ENCODE measurements at places on chromosomes 12 and 14.

DNA sequence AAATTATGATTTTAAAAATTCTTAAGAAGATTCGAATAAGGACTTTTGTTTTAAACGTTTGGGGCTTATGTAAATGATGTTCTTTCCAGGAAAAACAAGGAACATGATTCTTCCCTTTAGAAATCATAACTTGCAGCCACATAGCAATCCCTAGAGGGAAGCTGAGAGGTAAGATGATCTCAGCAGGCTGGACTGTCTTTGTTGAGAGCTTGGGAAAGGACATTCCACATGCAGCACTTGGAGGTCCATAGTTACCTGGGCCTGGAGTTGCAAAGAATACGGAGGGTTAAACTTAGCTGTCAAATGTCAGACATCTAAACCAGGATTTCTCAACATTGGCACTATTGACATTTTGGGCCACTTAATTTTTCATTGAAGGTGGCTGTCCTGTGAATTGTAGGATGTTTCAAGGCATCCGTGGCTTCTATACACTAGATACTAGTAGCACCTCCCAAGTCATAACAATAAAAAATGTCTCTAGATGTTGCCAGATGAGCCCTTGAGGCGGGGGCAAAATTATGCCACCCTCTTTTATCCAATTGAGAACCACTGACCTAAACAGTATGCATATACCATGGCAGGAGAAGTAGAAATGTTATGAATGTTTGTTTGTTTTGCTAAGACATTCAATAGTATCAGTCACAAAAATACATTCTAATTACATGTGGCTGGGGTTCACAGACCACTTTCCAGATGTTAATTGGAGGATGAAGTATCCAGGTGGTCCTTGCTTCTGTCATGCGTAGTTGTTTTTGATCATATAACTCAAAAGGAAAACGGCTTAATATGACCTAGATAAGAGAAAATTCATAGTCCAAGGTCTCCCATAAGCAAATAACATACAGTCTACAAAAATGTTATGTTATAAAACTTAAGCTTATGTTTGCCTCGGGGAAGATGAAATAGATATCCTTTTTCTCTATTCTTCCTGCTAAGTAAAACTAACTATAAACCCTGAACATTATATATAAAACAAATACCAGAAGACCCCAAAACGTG, 30.5 kb downstream of the TTC6 start:
- no peak for DNase-seq

DNA sequence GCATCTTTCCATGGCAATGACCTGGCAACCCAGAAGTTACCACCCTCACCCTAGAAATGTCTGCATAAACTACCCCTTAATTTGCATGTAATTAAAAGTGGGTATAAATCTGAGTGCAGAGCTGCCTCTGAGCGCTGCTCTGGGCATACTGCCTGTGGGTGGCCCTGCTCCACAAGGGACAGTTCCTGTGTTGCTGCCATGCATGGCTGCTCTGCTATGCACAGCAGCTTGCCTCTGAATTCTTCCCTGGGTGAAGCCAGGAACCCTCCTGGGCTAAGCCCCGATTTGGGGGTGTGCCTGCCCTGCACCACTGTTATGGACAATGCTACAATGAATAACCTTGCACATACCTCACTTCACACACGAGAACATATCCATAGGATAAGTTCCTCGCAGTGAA, 35.7 kb upstream of the GPR132 start:
- DNase-seq: no peak

DNA sequence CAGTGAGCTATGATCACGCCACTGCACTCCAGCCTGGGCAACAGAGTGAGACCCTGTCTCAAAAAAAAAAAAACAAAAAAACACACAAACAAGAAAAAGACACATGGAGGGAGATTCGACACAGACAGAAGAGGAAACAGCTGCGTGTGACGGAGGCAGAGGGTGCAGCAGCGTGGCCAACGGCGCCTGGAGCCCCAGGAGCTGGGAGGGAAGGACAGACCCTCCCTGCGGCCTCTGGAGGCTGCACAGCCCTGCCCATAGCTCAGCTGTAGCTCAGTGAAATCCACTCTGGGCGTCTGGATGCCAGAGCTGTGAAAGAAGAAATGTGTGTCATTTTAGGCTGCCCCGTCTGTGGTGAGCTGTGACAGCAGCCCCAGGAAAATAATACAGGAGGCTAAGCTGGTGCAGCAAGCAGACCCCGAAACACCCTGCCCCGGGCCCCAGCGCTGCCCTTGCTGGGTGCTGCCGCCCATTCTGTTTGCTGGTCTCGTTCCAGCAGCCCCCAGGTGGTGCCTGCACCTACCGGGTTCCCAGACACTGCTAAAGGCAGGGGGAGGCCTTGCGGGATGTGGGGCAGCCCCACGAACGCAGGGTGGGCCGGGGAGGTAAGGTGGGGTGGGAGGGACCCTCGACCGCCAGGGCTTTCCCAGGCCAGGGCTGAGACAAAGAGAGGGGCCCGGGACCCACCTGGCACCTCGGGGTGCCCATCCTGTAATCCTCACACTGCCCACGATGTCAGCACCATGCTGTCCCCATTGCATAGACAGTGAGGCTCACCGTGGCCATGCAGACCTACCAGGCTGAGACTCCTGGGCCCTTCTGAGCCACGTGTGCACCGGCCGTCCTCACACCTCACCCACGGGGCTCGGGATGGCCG, 21.2 kb downstream of the GALNT9 start:
- DNase-seq: no peak

DNA sequence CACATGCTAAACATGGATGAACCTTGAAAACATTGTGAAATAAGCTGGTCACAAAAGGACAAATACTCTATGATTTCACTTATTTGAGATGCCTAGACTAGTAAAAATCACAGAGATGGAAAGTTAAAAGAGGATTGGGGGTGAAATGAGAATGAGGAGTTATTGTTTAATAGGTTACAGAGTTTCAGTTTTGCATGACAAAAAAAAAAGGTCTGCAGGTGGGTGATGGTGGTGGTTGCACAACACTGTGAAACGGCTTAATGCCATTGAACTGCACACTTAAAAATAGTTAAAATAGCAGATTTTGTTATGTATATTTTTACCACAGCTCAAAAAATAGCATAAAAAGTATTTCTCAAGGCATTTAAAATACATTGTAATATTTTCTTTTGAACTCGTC, 151.9 kb upstream of the NRXN3 start:
- no peak for DNase-seq

DNA sequence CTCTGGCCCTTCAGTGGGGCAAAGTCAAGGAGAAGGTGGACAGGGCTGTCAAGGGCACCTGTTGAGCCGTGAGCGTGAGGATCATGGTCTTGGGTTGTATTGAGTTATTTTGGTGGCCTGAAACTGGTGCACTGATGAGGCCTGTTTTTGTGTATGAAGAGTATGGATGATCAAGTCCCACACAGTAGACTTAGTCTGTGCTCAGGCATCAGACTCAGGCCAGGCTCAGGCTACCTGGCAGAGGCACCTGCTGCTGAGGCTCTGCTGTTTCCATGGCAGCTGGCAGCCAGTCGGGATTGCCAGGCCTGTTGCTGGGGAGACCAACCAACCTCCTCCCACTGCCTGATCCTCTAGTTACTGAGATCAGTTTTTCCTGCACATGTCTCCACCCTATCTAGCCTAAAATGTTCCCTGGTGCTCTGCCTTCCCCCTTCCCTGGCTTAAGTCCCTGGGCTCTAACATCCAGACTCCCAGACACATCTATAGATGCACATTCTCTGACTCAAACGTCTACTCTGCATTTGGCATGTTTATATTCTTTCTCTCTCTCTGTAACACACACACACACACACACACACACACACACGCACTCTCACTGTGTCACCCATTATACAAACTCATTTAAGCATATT, 5.1 kb downstream of the JPH4 start:
- DNase-seq: no peak

GRCh38 chr12:118455327-118455726, 79.0 kb downstream of the SUDS3 start:
- no peak for DNase-seq
